ENCODE measurements at places on chromosomes 6 and 20.

GRCh38 chr6:22433745-22434144 lies 135.6 kb upstream of the HDGFL1 start:
- DNase-seq: no peak

DNA sequence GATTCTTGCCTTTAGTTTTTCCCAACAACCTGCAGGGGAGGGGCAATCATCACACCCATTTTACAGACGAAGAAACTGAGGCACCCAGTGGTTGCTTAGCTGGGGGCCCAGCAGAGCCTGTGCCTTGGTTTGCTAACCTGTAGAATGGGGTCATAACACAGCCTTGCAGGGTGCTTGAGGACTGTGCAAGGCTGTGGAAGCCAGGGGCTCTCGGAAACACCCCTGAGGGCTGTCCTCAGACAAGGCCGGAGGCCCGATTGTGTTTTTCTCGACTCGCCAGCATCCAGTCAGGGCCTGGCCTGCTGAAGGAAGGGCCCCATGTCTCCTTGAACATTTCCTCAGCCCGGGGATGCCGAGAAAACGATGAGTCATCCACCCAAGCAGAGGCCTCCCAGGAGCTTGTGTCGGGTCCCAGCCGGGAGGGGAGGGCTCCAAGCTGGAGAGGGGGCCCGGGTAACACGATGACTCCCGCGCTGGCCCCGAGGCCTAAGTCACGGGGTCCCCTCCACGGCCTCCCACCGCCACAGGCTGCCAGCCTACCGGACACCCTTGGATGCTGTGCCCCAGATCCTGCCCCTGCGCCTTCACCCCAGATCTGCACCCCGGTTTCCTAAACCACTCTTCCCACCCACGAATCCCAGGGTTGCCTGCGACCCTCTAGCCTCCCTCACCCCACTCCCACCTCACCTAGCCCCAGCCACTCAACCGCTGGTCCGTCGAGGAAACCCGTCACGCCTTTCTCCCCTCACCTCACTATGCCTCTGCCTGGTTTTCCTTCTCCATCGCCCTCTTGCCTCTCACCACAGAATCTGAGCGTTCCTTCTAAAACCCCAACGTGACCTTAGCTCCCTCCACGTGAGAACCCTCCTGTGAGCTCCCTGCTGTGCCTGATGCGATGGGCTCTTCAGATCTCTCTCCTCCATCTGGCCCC lies 10.6 kb downstream of the NOL4L start:
- DNase-seq: peak; percentile 79

DNA sequence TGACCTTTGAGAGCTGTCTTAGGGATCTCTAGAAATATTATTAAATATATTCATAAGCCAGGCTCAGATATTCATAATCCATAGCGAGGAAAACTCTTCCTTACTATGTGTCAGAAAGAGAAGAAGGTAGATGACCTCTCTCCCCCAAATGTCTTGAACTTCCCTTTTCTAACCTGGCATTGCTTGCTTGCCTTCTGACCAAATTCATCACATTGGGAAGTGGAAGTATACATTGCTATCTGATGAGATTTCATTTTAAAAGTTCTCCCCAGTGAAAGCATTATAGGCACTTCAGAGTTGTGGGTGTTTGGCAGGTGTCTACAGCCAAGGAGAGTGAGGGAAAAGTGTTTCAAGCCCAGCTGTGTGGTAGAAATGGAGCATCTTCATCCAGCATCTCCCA lies 197.3 kb downstream of the ZFAND3 start:
- DNase-seq: no peak

DNA sequence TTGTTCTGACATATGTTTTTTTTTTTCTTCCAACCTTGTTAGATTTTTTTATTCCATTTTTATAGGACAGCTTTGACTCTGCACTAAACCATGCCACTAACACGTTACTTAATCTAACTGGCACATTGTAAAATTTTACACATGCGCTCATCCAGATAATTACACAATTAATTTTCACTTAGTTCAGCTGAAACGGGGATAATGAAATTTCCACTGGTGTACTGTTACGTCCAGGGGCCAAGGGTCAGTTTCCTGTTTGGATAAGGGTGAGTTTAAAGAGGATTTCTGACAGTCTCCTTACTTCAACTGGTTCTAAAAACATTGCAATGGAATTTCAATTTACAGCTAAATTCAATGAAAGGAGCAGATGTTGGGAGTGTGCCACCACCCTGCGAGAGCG lies 221.8 kb upstream of the CEP162 start:
- DNase-seq: no peak

- DNase-seq: peak; percentile 35
Measured at GRCh38 chr20:33733654-33734576, 2.1 kb downstream of the ZNF341 start.

DNA sequence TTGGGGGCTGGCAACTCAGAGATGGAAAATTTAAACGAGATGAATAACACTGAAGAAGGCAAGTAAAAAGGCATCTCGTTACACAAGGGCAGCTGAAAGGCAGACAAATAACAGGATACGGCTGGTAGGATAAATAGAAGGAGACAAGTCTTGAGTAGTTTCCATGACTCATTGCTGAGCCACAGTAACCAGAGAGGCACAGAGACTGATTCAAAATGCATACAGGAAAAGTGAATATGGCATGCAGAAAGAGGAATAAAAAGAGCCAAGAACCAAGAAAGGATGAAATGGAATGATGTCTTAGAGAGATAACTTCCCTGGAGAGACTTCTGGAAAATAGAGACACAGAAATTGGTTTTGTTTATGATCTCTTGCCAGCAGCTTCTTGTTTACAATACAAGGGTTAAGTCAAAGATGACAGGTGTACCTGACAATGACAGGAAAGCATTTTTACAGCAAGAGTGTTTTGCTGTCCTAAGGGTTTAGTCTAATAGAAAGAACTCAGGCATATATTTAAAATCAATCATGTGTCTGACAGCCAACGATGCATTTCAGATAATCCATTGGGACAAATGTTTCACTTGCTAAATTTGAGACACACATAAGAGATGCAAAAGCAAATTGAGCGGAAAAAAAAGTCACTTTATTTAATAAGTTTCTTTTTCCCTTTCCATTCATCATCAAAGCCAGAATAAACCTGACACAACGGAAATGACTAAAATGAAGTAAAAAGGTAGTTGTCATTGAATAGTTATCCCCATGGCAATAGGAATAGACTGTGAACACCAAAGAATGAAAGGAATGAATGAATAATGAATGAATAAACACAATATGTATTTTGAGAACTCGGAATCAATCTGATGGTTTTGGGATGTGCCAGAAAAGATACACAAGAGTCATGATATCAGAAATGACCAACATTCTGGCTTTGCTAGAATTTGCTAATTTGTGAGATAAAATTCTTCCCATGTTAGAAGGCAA lies 68.0 kb upstream of the KCNQ5 start:
- DNase-seq: no peak

DNA sequence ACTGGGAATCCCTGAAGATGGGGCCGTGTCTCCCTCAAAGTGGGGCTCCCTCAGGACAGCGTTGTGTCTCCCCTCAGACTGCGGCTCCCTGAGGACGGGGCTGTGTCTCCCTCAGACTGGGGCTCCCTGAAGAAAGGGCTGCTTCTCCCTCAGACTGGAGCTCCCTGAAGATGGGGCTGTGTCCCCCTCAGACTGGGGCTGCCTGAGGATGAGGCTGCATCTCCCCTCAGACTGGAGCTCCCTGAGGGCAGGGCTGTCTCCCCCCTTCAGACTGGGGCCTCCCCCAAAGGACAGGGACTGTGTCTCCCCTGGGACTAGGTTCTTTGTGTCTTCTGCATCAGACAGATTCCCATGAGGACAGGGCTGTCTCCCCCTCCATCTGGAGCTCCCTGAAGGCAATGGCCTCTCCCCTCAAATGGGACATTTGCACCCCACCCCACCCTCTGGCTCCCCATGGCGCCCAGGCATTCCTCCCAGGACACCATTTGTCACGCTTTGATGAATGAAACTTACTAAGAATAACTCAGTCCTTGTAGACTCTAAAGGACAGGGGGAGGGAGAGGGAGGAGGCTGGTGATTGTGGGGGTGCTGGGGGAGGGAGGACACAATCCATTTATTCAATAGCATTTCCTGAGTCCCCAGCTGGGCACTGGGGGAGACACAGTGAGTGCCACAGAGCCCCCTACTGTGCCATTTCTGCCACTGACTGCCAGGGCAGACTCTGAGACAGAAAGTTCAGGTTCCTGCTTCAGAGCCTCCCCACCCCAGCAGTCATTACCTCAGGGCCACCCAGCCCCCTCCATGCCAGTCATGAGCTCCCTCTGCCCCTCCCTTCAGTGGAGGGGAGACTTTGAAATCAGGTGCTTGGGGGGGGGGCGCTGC lies 122.4 kb downstream of the MRPL14 start:
- DNase-seq: peak; percentile 84

DNA sequence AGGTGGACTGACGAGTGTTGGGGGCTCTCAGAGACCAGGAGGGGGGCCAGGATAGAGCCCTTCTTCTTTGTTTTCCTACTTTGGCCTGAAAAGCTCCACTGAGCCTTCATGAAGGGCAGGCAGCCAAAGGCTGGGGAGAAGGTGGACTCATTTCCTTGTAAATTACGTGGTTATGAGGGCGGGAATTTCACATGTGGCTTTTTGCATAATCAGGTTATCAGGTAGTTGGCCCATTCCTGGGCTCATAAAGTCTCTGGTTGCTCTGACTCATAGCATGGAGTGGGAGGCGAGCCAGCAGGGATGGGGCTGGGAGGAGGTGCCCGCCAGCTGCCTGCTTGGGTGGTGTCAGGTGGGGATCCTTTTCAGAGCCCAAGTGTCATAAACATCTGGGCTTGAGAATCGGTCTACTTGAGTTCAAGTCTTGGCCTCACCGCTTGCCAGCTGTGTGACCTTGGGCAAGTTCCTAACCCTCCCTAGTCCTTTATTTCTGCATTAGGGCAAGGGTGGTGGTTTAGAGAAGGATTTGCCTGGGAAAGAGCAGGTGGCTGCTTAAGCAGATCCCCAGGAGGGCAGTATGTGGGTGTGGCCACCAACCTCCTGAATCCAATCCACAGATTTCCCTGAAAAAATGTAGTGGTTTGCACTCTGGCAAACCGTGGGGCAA lies 26.5 kb upstream of the RNF24 start:
- DNase-seq: peak; percentile 83

DNA sequence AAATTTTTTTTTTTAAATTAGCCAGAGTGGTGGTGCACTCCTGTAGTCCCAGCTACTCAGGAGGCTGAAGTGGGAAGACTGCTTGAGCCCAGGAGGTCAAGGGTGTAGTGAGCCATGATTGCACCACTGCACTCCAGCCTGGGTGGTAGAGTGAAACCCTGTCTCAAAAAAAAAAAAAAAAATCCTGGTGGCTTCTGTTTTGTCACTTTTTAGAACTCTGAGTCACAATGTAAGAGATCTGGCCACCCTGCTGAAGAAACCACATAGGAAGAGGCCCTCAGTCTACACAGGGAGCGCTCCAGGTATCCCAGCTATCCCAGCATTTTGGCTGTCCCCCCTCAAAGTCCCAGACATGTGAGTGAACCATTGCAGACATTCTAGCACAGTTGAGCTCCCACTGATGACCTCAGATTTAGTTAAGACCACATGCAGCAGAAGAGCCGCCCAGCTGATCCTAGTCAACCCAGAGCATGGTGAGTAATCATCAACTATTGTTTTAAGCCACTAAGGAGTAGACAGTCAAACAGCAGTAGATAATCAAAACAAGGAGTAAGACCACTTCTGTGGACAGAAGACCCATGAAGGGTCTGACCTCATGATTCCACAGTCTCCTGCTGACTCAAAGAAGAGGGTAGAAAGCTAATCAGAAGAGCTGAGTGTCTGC lies 12.7 kb upstream of the ARFGEF2 start:
- no peak for DNase-seq

- no peak for DNase-seq
Measured at GRCh38 chr6:137543114-137543513, 48.9 kb upstream of the OLIG3 start.

- DNase-seq: no peak
Measured at GRCh38 chr20:48105526-48105925, 320.2 kb upstream of the SULF2 start.

DNA sequence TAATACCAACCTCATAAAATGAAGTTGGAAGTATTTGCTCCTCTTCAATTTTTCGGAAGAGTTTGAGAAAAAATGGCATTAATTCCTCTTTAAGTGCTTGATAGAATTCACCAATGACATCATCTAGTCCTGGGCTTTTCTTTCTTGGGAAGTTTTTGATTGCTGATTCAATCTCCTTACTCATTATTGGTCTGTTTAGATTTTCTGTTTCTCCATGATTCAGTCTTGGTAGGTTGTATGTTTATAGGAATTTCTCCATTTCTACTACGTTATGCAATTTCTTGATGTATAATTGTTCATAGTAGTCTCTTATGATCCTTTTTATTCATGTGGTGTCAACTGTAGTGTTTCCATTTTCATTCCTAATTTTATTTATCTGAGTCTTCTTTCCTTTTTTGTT lies 176.9 kb upstream of the PRND start:
- DNase-seq: no peak

DNA sequence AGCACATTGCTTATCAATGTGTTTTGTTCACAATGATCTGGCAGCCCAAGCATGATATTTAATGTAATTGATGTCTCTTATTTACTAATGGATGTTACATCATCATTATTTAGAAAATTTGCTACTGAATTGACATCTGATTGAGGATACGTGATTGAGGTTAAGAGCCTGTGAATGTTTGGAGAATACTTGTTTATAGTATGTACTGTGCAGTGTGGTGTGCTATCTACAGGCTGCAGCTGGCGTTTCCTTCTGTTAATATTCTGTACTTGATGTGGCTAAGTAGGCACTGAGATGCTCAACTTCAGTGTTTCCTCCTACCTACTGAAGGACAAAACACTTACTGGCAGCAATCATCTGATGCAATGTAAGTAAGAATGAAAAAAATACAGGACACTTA lies 709.6 kb upstream of the FLRT3 start:
- DNase-seq: no peak

- DNase-seq: no peak
Measured at GRCh38 chr6:29567541-29567940, 8.0 kb upstream of the UBD start.

- no peak for DNase-seq
Measured at GRCh38 chr6:21915707-21916260, 322.2 kb downstream of the SOX4 start.

DNA sequence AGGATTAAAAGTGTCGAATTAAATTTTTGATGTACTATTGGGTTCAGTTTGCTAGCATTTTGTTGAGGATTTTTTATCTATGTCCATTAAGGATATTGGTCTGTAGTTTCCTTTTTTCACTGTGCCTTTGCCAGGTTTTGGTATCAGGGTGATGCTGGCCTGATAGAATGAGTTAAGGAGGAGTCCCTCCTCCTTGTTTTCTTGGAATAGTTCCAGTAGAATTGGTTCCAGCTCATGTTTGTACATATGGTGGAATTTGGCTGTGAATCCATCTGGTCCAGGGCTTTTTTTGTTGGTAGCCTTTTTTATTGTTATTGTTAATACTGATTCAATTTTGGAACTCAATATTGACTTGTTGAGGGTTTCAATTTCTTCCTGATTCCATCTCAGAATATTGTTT lies 141.8 kb downstream of the SIM1 start:
- no peak for DNase-seq

DNA sequence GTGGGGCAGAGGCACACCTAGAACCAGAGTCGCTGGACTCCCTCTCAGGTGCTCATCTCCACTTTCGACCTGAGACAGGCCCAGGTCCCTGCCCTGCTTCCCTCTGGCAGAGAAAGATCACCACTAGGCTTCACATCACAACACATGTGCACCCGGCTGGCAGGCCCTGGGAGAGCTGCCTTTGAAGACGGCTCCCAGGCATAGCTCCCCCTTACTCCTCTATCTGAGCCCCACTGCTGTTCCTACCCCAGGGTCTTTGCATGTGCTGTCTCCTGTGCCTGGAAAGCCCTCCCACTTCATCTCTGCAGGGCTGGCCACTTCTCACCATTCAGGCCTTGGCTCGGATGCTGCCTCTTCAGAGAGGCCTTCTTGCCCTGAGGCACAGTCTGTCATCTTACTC lies 89.2 kb downstream of the NOL4L start:
- DNase-seq: no peak
